G401 (cell line): ENCODE measurements at places on chromosomes 16 and 17. TPM values are rescaled to one million over a fixed set of nuclear protein-coding genes. Genes with fewer than 3 reads are reported as not detected.

DNA sequence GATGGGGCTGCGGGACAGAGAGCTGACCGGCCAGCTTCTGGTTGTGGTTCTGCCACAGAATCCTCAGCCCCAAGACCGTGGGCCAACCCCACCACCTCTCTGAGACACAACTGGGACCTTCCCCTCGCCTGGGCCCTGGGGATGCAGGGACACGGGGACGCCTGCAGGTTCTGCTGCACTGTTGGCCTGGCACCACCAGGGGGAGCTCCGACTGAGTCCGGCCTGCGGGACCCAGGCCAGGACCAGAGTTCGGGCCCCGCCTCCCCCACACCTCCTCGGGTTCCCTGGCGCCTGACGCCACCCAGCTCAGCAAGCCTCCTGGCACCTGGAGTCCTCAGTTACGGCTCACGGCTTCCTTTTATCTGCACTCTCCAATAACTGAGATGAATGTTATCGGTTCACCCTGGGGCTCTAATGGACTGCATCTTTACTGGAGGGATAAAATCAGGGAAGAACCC lies 27.3 kb downstream of the TBC1D16 start:
- peak; percentile 81 for DNase-seq

GRCh38 chr16:27238591-27238990 lies 30.0 kb downstream of the NSMCE1 start:
- peak; percentile 77 for DNase-seq

DNA sequence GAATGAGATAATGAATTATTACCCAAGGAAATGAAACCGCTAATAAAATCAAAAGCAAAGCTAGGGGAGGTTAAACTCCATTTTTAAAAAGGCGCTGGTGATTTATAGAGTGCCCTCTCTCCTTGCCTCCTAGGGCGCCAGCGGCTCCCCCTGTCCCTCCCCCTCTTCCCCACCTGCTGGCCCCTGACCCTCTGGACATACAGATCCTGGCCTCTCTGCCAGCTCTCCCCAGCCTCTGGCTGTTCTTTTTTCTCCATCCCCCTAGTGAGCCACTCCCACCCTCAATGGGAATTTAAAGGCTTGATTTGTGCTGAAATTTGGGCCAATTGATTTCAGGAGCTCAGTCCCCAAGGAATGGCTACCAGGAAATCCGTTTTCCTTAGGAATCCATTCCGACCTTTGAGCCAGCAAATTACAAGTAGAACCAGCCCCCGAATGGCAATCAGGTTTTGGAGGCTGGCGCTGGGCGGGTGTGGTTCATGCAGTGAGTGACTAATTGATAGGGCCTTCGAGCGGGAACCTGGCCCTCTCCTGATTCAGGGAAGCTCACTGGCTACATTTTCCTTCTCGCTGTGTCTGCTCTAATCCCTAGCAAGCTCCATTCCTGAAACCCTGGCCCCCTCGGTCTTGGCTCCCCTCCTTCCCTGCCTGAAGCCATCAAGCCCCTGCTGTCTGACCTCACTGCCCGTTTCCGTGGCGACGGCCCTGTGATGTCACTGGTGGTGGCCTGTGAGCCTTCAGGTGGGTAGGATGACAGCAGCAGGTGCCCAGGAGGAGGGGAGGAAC lies 141.9 kb upstream of the SDK2 start:
- no peak for DNase-seq

DNA sequence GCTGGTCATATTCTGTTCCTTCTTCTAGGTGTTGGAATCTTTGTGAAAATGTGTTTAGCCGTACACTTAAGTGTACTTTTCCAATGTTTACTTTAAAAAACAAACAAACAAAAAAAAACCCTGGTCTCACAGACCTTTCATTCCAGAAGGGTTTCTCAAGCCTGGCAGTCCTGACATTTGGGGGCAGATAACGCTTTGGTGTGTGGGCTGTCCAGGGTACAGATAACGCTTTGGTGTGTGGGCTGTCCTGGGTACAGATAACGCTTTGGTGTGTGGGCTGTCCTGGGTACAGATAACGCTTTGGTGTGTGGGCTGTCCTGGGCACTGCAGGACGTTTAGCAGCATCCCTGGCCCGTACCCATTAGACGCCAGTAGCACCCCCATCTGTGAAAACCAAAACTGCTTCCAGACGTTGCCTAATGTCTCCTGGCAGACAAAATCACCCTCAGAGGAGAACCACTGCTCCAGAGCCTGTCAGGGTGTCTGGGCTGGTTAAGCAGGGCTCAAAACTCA lies 15.2 kb upstream of the FLCN start:
- no peak for DNase-seq

- no peak for DNase-seq
These were observed 18.7 kb downstream of the ARL2BP start for GRCh38 chr16:57263541-57264351.

CCL11 gene
- total RNA-seq = not detected in 2 replicates

GRCh38 chr17:66720027-66720426 lies 114.9 kb upstream of the CACNG5 start:
- no peak for DNase-seq

DNA sequence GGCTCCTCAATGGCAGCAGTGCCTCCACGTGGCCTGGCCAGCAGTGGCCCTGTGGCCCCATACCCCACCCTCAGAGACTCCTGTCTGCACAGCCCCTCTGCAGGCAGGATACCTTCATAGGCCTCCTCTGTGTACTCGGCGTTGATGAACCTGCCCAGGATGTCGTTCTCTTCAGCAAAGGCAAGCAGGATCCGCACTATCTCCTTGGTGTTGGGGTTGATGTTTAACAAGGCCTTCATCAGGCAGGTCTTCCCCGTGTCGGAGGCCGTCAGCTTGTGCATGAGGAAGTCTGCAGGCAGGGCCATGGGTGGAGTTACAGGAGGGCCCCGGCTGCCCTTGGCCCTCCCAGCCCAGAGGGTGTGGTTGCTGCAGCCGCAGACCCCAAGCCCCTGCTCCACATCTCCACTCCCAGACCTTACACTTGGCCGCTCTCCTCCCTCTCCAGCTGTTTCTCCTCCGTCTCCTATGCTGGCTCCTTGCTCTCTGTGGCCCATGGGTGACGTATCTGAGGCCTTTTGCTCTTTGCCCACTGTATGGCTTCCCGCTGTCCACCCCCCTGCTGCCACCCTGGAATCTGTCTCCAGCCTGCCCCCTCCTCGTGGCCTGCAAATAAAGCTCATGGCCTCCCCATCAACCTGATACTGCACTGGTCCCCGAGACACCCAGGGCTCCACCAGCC lies 15.1 kb downstream of the TRPV3 start:
- no peak for DNase-seq

DNA sequence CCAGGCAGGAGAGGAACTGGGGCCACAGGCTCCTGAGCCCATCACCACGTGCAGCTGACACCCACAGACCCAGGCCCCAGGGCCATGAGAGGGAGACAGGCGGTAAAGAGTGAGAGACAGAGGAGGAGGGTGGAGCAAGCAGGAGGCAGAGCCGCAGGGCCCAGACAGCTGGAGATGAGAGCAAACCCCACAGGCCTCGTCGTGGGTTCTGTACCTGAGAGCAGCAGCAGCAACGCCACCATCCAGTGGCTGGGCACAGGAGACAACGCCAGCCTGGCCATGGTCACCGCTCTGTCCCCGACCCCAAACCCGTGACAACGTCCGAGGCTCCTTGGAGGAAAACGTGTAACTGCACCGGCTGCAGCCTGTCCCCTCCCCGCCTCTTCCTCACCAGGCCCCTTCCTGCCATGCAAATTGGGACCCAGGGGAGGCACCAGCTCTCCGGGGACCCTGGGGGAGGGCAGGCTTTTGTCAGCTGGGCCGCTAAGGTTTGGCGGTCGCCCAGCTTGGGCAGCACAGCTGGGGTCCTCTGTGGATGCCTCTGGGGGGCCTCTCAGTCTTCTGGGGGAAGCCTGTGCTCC lies at the start of gene CD79B:
Gene CD79B (minus strand): TSS at position 351 of the 581 bp plus-strand sequence. CDS start 70 bp downstream, at position 281.
- no peak for DNase-seq

ARL5C gene
- not detected in 2 replicates for total RNA-seq

DNA sequence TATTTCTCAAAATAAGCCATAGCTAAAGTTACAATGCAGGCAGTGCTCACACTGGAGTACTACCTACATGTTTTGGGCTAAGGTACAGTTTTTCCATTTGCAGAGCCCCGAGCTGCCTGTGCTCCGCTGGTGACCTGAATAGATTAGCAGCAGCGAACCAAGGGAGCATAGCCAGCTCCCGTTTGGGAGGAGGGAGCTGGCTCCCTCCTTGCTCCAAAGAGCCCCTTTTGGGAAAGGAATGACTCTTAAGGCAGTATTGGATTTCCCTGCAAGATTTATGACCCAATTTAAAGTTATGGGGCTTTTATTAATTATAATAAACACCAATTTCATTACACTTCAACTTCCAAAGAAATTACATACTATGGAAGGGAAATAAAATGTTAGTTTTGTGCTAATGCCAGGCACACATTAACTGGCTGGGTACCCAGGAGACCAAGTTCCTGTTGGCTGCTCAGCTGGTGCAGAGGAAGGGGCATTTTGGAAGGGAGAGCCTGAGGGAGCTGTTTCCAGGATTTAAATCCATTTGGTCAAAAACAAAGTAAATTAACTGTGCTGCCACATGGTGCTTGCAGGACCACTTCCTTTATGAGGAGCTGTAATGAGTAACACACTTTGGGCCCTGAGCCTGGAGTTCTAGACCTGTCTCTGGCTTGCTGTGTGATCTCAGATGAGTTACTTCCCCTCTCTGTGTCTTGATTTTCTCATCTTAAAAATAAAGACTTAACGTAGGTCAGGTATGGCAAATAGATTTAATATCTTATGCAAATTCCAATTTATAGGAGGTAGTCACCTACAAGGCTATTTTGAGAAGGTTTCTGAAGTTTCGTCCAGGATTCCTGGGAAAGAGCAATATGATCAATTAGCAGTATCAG lies 362.1 kb upstream of the CCL2 start:
- peak; percentile 45 for DNase-seq

GRCh38 chr17:49859991-49860953 lies 12.4 kb upstream of the TAC4 start:
- no peak for DNase-seq
